ENCODE measurements at places on chromosomes 2 and 18. TPM values are rescaled to one million over a fixed set of nuclear protein-coding genes. Genes with fewer than 3 reads are reported as not detected.

GRCh38 chr2:44623622-44624351 is 262.0 kb downstream of the CAMKMT start:
- no peaks in the 10 kb centered on the region for H3K36me3 ChIP-seq
- no peak overlapping the region for H3K27ac ChIP-seq
- no peak overlapping the region for H3K4me3 ChIP-seq
- H3K27me3 ChIP-seq: no peaks in the 10 kb centered on the region
- peak; percentile 33 for DNase-seq
- H3K4me1 ChIP-seq: no peaks in the 10 kb centered on the region

The FIGLA gene
- total RNA-seq: not detected

GRCh38 chr2:78353168-78353567 is 672.3 kb upstream of the REG3G start:
- DNase-seq: no peak
- no peaks in the 10 kb centered on the region for H3K27me3 ChIP-seq
- no peaks in the 10 kb centered on the region for H3K4me1 ChIP-seq
- H3K27ac ChIP-seq: no peak overlapping the region
- no peak overlapping the region for H3K4me3 ChIP-seq

The MRPS5 gene
- total RNA-seq: 59.5 TPM

GRCh38 chr2:55231546-55232083 is 478 bp downstream of the CLHC1 start:
- H3K27ac ChIP-seq: peak overlapping the region; percentile 90
- peak overlapping the region; percentile 96 for H3K4me3 ChIP-seq
- H3K27me3 ChIP-seq: no peaks in the 10 kb centered on the region
- peaks cover 42% of the 10 kb centered on the region for H3K4me1 ChIP-seq

The KCNG2 gene
- not detected for total RNA-seq

- H3K27ac ChIP-seq: no peak overlapping the region
- H3K4me1 ChIP-seq: no peaks in the 10 kb centered on the region
- no peak overlapping the region for H3K4me3 ChIP-seq
These were observed 287.7 kb upstream of the ID2 start for GRCh38 chr2:8394131-8394530.

The MYOM1 gene
- not detected for total RNA-seq

DNA sequence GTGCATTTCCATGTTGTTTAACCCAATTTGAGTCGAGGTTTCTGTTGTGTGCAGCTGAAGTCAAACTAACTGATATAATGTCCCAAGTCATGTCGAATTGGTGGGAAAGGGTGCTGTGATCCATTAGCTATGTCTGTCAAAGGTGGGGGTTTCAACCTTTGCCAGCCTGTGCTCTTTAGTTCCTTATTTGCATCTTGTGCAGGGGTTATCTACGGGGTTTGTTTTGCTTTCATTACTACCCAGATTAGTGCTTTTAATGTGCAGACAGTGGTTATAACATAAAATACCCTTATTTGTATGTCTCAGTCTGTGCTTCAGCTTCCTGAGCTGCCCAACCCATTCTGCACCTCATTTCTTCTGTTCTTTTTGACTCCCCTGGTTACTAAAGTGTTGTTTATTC is 271.9 kb upstream of the CXCR4 start:
- DNase-seq: no peak
- H3K4me3 ChIP-seq: no peak overlapping the region
- no peak overlapping the region for H3K27ac ChIP-seq

GRCh38 chr2:177717831-177718618 is 325.5 kb downstream of the AGPS start:
- H3K36me3 ChIP-seq: no peaks in the 10 kb centered on the region
- no peaks in the 10 kb centered on the region for H3K27me3 ChIP-seq
- no peaks in the 10 kb centered on the region for H3K4me1 ChIP-seq
- no peak overlapping the region for H3K4me3 ChIP-seq

DNA sequence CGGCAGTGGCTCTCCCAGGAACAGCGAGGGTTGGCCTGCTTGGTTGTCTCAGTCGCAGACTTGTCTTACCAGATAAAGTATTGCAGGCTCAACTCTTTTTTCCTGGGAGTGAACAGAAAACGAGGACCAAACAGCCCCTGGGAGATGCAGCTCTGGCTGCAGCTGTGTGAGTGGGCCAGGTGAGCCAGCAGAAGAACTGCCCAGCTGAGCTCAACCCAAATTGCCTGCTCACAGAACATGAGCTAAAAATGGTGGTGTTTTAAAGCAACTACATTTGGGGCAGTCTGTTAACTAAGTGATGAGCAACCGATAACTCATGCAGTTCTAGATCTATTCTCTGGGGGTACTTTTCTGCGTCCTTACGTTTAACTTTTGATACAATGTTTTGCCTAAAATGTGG is 161.1 kb upstream of the SIX3 start:
- no peak overlapping the region for H3K27ac ChIP-seq
- no peaks in the 10 kb centered on the region for H3K27me3 ChIP-seq
- peaks cover 32% of the 10 kb centered on the region for H3K4me1 ChIP-seq
- no peak overlapping the region for H3K4me3 ChIP-seq
- H3K36me3 ChIP-seq: peaks cover 2% of the 10 kb centered on the region

DNA sequence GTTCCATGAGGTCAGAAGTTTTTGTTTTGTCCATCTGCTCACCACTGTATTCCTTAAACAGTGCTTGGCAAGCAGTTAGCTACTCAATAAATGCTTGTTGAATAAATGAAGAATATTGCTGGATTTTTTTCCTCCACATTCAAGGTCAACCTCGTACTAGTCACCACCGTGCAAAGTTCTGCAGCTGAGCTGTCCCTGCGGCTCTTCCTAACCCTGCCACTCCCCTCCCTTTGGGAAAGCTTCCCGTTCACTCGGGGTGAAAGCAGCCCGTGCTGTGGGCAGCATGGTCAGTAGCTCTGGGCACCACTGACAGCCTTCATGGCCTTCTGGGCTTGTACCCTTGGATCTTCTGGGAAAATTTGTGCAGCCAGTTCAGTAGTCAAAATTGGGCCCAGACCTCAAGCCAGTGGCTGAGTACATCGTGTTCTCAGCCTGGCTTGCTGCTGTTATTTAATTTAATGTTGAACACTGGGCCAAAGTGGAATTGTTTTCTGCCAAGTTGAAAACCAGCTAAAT is 469.3 kb upstream of the RAB12 start:
- no peaks in the 10 kb centered on the region for H3K4me1 ChIP-seq
- H3K27ac ChIP-seq: no peak overlapping the region
